H9 (cell line): ENCODE measurements at places on chromosomes 16 and 17. TPM values are rescaled to one million over a fixed set of nuclear protein-coding genes. Genes with fewer than 3 reads are reported as not detected.

DNA sequence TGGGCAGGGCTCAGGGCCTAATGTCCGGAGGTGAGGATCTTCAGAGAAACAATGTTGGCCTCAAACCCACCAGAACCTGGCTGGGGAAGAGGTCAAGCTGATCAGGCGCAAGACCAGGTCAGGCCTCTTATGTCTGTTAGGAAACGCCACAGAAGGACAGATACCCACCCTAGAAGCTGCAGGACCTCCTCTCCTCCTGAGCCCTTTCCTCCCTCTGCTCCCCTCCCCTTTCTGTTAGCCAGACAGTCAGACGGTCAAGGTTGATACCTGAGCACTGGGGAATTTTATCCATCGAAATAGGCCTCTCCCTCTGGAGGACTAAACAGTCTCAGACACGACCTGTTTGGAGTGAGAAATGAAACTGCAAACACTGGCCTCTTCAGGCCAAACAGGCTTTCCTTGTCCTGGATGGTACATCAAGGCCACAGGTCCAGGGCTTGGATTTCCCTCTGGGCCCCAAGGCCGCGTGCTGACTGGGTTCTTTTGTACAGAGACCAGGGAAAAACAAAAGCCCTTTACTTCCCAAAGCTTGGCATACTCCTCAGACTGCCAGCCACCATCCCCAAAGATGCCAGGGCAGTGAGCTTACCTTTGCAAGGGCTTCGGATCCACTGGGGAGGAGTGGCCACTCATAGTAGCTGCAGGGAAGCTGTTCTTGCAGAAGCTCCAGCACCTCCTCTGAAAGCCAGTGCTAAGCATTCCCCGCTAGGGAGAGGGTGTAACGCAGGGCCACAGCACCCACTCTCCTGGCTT is 135.8 kb downstream of the CCDC182 start:
- no peak for DNase-seq

DNA sequence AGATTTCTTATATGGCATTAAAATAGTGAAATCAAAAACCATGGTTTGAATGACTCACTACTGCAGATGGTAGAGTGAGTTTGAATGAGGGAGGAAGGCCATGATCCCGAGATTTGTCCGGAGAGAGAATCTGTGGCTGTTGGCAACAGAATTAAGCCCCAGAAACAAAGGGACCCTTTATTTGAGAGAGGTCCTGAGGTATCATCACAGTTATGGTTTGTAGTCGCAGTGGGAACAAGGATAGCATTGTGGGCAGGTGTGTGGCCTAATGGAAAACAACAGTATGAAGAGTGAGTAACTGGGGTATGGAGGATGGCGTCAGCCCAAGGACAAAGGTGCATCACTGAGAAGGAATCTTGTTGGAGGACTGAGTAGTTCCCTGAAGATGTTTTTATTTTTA is 8.5 kb upstream of the ZFP3 start:
- DNase-seq: no peak

GRCh38 chr16:19559242-19559910 is 3.9 kb downstream of the VPS35L start:
- DNase-seq: no peak

DNA sequence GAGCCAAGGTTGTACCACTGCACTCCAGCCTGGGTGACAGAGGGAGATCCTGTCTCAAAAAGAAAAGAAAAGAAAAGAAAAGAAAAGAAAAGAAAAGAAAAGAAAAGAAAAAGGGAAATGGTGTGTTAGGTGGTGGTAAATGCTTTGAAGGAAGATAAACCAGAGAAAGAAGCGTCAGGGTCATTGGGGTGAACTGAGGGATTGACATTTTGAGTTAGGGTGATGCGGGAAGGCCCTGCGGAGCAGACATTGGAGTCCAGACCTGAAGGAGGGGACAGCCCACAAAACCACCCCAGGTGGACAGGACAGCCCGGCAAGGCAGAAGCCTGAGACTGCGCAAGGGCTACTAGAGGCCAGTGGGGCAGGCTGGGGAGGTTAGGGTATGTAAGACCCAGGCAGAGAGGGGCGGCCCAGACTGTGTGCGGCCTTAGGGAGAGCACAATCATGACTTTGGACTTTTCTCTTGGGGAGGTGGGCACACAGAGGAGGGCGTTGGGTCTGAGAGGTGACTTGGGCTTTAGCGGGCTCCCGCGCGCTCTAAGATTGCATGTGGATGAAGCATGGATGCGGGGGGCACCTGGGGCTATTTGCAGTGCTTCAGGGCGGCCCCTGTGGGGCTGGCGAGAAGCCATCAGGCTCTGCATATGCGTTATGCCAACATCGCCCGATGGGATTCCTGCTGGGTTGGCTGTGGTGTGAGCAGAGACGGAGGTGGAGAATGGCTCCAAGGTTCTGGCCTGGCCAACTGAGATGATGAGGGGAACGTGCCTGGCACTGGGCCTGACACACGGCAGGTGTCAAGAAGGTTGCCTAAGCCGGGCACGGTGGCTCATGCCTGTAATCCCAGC is 3.3 kb upstream of the GAA start:
- no peak for DNase-seq

- no peak for DNase-seq
Measured at GRCh38 chr16:89786474-89787364, 29.7 kb downstream of the FANCA start.

DNA sequence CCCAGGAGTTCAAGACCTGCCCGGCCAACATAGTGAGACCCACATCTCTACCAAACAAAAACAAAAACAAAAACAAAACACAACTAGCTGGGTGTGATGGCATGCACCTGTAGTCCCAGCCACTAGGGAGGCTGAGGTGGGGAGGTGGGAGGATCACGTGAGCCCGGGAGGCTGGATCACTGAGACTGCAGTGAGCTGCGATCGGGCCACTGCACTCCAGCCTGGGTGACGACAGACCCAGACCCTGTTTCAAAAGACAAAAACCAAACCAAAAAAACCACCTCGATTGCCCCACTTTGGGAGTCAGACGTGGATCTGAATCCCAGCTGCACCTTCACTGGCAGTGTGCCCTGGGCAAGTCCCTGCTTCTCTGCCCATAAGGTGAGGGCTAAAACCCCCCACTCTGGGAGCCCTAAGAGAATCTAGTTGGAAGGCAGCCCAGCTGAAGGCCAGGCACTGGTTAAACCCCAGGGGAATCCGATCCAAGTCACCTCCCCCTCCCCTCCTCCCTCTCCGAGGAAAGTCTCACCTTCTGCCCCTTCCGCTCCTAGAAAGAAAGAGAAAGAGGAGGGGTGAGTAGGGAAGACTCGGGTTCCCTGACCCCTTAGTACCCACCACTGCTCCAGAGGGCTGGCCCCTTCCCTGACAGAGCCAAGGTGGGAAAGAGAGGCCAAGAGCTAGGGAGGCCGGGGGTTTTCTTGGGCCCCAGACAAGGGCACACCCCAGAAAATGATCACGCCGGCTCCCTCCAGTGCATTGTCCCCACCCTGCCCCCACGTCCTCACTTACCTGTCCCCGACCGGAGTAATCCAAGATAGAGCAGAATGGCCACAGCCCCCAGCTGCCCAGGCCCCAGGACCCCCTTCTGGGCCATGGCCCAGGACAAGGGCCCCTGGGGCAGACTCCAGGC is 647 bp downstream of the PRSS8 start:
- peak; percentile 80 for DNase-seq

GRCh38 chr17:72613396-72613795 is 479.1 kb downstream of the SLC39A11 start:
- DNase-seq: no peak

- peak; percentile 61 for DNase-seq
Measured at GRCh38 chr17:19426631-19427030, 15.6 kb downstream of the RNF112 start.

- no peak for DNase-seq
Measured at GRCh38 chr16:82612263-82612662, 14.5 kb upstream of the CDH13 start.

DNA sequence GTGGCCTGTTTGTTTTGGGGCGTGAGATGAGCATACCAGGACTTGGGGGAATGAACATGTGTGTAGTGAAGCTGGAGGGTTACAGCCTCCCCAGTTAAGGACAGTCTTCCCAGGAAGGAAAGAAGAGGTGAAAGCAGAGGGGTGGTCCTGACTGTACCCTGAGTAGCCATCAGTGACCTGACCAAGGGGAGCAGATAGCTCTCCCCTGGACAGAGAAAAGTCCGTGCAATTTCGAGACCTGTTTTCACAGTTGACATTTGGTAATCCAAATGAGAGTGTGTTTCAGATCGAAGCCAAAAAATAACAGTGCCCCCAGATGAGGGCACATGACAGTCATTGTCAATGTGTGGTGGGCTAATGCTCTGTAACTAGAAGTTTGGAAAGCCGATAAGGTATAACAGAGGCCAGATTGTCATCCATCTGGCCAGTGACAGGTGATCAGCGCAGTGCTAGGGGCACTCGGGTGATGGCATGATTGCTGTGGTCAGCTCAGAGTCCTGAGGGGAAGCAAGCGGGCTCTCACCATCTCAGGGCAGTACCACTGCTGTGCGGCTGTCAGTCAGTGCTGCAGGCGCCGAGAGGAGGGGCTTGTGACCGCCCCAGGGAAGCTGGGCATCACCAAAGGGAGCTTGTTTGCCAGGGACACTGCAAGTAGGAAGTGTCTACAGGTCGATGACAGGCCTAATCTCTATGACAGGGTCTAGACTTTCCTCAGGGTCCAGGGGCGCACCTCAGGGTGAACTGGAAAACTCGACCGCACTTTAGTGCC is 1.1 kb upstream of the NME2 start:
- peak; percentile 74 for DNase-seq

DNA sequence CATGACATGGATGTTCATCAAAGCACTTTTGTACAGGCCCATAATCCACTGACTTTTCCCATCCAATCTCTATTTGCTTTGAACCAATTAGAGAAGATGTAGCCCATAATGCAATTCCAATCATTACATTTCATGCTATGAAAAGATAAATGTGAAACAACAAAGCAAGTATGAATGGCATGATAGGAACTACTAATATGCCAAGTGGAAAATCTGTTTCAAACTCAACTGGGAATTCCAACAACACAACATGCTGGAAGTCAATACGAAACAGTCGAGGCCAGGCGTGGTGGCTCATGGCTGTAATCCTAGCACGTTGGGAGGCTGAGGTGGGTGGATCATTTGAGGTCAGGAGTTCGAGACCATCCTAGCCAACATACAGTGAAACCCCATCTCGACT is 39.6 kb upstream of the TMEM97 start:
- DNase-seq: no peak

DNA sequence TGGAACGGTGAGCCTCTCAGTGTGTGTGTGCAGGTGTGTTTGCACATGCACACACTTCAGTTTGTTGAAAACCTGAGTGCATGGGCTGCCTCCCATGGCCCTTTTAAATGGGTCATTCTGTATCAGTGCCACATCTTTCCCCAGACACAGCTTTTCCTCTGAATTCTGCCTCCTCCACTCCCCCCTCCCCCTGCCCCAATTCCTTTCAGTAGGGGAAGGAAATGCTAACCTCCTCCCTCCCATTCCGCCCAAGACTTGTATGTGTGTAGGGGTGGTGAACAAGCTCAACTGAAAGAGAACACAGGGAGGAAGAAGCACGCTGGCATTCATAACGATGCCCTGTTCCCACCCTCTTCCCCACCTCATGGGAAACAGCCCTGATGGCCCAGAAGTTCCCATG is 34.3 kb downstream of the C17orf75 start:
- DNase-seq: no peak

GRCh38 chr16:87681981-87682570 is 79.8 kb downstream of the JPH3 start:
- DNase-seq: peak; percentile 74

- DNase-seq: no peak
Measured at GRCh38 chr16:3004319-3004718, 8.4 kb upstream of the CLDN9 start.

DNA sequence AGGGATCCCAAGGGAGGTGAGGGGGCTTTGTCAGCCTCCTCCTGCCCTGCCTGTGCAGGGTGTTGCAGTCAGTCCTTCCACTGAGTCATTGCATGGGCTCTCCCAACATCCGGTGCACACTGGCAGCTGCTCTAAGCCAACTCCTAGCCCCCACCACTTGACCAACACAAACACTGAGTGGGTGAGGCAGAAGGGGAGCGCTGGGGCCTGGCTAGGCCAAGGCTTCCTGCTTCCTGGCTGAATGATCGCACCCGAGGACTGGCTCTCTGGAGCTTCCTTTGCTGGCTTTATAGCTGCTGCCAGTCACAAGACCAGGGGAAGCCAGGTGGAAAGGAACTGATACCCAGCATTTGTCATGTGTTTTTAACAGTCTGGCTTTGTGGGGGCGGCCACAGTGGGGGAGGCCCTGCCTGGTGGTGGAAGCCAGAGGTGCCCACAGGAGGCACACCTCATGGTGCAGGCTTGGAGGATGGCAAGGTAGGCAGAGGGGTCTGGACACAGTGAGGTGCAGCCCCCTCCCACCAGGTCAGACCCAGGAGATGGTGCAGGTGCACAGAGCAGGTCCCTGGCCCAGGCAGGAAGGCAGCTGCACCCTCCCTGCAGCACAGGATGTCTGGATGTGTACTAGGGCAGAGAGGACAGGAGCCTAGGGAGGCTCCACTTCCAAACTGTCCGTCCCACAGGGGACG is 6.8 kb downstream of the MPG start:
- DNase-seq: no peak

GRCh38 chr17:18896947-18897346 is 39.0 kb downstream of the PRPSAP2 start:
- no peak for DNase-seq

DNA sequence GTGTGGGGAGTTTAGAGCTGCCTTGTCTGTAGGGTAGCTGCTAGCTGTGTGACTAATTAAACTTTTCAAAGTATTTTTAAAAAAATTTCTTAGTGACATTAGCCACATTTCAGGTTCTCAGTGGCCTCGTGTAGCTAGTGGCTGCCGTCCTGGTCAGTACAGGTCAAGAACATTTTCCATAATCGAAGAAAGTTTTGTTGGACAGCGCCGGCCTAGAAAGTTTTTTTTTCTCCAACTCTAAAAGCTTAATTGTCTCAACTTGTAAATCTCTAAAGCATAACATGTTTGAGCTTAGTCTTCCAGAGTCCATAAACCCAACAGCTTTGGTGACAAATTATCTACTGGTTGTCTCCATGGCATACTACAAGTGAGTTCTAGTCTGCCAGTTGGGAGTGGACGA is 4.3 kb downstream of the AKAP1 start:
- no peak for DNase-seq

Gene LDHD
- 14.5 and 14.7 TPM in 2 replicates for total RNA-seq

Gene ANKRD40CL
- not detected in 2 replicates for total RNA-seq

Gene FOXO3B
- 18.6 and 18.7 TPM in 2 replicates for total RNA-seq

Gene PSME3IP1
- 102 and 103 TPM in 2 replicates for total RNA-seq

Gene TNFRSF13B
- total RNA-seq: 0.11 and 0.28 TPM in 2 replicates

Gene ETV4
- total RNA-seq: 74.4 and 78.4 TPM in 2 replicates

Gene FSCN2
- total RNA-seq: 1.0 and 1.6 TPM in 2 replicates

Gene EVPLL
- total RNA-seq: 0.61 TPM in 1 of 2 replicates, not detected in the other

Gene CACNG3
- total RNA-seq: not detected in 2 replicates

Gene DNASE1L2
- total RNA-seq: 2.5 TPM in 2 replicates

Gene HYDIN
- 1.1 and 1.7 TPM in 2 replicates for total RNA-seq

Gene AMZ2
- total RNA-seq: 82.6 and 97.7 TPM in 2 replicates
